ENCODE measurements at places on chromosomes 6 and 20. TPM values are rescaled to one million over a fixed set of nuclear protein-coding genes. Genes with fewer than 3 reads are reported as not detected.
A peak's percentile ranks its signal among the peaks of the same experiment; 100 is the strongest.

Gene FHL5
- not detected for total RNA-seq

Gene SLC17A9
- 34.9 TPM for total RNA-seq

- H3K27me3 ChIP-seq = no peaks in the 10 kb centered on the region
- H3K4me3 ChIP-seq = peak within 1 kb of the TSS; percentile 94
- peak within 1 kb of the TSS; percentile 43 for H3K27ac ChIP-seq
- peak; percentile 85 for DNase-seq
- H3K4me1 ChIP-seq = peaks cover 79% of the 10 kb centered on the region
Measured at GRCh38 chr6:31403283-31404060, at the start of gene MICA. Gene MICA, plus strand, starts transcription at chr6:31403595. Its CDS starts 38 bp downstream, at chr6:31403633.

- peaks cover 26% of the 10 kb centered on the region for H3K27me3 ChIP-seq
- no peaks in the 10 kb centered on the region for H3K4me1 ChIP-seq
- no peak overlapping the region for H3K4me3 ChIP-seq
- no peak overlapping the region for H3K27ac ChIP-seq
- H3K36me3 ChIP-seq = no peaks in the 10 kb centered on the region
Measured at GRCh38 chr20:22949331-22950109, 85.6 kb upstream of the SSTR4 start.

Data from natural killer cell treated with Interleukin-12 subunit alpha and Interleukin-12 subunit beta and Interleukin-15 and Interleukin-18, amount 100 ng/mL, for 72 hours (primary cell).